MG63 (cell line): ENCODE measurements at places on chromosomes 7 and 10. TPM values are rescaled to one million over a fixed set of nuclear protein-coding genes. Genes with fewer than 3 reads are reported as not detected.

DNA sequence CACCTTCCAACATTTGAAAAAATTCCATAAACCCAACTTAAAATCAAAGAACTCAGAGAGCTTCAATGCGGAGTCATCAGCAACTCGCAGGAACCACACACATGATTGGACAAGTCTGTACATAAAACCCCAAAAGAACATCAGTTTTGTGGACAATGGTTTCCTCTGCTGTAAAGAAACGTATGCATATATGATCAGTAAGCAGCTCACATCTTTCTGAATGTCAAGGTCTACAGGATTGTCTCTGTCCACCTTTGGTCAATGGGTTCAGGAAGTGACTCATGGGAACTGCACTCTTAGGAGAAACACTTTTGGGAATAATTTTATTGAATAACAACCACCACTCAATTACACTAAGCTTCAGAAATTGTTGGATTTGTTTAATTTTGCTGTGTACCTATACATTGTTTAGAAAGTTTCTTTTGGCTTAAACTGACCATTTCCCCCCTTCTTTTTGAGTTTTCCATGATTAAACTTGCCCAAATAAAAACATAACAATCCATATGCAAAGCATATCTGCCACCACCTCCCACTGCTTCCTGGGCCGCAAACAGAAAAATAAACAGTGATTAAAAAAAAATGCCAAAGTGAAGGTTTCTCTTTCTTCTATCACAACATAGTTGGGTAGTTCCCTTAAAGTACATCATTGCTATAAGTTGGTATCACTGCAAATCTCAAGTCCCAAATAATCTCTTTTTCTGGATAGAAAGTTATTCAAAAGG is 27.3 kb upstream of the AFAP1L2 start:
- no peak for DNase-seq

Gene CLDN4
- not detected in 2 replicates for total RNA-seq

DNA sequence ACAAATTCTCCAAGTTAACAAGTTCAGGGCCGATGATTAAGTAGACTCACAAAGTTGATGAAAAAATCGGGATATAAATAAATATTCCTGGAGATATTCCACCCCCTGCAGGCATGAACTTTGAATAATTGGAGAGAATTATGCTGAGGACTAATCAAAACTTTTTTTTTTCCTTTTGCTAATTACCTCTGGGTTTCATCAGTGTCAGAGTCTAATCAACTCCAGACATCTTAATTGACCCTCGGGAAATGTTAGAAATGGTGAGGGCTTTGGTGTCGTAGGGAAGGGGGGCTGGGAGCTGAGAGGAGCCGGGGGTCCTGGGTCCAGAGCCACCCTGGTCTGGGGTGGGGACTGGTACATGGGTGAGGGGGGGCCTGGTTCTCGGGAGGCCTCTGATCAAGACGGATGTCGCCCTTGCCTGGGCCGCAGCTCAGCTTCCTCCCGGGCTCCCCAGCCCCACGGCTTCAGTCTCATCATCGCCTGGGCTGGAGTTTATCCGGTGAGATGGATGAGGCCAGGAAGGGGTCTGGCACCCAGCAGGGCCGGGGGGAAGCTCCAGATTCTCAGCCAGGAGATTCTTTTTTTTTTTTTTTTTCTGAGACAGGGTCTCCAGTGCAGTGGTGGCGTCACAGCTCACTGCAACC is 30.4 kb upstream of the ELFN1 start:
- DNase-seq = no peak

DNA sequence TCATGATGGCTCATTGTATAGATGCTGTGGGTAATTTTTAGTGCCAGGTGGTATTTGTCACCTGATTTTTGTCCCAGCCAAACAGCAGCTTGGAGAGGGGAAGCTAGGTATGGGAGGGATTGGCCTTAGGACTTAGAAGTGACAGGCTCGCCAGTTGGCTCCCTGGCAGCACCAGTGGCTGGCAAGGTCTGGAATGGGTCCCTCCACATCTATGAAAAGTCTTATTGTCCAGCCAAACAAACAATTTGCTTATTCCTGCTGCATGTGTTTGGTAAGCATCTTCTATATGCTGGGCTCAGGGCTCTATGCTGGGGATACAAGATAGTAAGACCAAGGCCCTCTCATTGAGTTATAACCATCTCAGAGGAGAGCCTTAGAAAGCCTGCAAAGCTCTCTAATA is 42.5 kb downstream of the SORCS3 start:
- no peak for DNase-seq

DNA sequence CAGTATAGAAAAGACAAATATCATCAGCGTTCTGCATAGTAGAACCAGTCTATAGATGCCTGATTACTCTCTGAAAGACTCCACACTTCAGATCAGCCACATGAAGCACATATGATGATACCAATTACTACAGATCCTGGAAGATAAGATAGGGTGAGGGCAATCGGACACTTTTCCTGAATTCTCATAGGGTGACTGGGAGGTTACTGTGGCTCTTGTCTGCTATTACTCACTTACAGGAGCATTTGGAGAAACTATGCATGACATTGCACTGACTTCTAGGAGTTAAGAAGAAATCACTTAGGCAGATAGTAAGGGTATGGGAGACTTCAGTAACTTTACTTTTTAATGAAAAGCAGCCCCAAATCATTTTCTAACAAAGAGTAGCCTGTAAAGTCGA is 1140.9 kb downstream of the XPNPEP1 start:
- no peak for DNase-seq

- peak; percentile 23 for DNase-seq
Observed at GRCh38 chr10:88288320-88289059, 294.6 kb downstream of the RNLS start.

Gene ANKRD16
- total RNA-seq = 7.4 and 12.2 TPM in 2 replicates
